Activated effector memory CD4-positive, alpha-beta T cell treated with anti-CD3 and anti-CD28 coated beads, Interleukin-2, amount 50 U/mL, for 16 hours (primary cell): ENCODE measurements at places on chromosomes 1 and 21.

DNA sequence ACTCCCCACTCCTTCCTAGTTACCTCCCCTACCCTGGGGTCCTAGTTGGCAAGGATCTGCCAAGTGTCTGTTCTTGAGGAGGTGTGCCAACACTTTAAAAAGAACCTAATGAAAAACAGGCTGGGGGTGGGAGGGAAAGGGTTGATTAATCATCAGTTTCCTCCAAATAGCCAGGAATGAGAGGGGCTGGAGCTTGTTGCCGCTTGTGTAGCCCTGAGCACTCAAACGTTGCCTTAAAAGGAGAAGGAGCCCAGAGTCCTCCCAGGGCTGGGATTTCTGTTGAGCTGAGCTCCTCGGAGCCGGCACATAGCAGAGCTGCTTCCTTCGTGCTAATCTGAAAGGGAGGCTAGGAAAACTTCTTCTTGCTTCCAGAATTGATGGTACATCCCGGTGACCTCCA lies 15.9 kb downstream of the SHISA4 start:
- DNase-seq: no peak

DNA sequence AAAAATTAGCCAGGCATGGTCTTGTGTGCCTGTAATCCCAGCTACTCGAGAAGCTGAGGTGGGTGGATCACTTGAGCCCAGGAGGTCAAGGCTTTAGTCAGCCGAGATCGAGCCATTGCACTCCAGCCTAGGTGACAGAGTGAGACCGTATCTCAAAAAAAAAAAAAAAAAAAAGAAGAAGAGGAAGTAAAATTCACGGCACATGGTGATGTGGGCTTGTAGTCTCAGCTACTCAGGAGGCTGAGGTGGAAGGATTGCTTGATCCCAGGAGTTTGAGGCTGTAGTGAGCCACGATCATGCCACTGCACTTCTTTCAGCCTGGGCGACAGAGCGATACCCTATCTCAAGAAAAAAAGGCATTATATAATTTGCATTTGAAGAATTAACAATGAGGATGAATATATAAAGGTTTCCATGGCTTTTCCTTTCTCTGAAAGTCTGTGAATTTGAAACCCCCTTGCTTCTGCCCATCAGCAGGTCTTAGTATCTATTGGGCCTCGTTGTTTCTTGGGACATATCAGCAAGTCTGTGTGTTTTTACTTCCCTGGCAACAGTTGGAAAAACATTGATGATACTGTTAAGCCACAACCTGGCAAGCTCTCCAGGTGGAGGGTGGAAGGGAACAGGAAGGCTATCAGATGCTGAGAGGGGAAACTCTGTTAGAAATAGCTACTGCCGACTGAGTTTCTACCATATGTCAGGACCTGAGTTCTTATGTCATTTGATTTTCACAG lies 4.6 kb upstream of the PLA2G2D start:
- no peak for DNase-seq

GRCh38 chr1:37948841-37949240 lies 2.0 kb upstream of the INPP5B start:
- peak; percentile 25 for DNase-seq

DNA sequence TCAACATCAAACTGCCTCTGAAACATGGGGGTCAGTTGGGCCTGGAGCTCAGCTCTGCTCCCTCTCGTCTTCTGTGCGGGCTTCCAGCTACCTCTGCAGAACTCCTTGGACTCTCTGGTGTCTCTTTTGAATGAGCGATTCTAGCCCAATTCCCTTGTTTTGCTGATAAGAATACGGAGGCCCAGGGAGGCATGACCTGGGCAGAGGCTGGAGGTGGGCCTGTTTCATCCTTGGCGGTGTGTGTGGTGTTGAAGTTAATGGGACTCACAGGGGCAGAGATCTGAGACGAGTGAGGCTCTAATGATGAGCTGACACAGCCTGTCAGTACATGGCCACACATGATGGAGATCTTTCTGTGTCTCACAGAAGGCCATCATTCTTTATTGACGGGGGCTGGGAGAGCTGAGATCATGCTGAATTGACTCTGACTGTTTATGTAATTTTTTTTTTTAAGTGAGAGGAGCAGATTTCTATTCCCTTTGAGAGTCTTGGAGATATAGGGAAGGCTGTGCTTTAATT lies 134.5 kb downstream of the URB2 start:
- no peak for DNase-seq

- DNase-seq: no peak
Measured at GRCh38 chr1:78987042-78987441, 19.5 kb downstream of the ADGRL4 start.

DNA sequence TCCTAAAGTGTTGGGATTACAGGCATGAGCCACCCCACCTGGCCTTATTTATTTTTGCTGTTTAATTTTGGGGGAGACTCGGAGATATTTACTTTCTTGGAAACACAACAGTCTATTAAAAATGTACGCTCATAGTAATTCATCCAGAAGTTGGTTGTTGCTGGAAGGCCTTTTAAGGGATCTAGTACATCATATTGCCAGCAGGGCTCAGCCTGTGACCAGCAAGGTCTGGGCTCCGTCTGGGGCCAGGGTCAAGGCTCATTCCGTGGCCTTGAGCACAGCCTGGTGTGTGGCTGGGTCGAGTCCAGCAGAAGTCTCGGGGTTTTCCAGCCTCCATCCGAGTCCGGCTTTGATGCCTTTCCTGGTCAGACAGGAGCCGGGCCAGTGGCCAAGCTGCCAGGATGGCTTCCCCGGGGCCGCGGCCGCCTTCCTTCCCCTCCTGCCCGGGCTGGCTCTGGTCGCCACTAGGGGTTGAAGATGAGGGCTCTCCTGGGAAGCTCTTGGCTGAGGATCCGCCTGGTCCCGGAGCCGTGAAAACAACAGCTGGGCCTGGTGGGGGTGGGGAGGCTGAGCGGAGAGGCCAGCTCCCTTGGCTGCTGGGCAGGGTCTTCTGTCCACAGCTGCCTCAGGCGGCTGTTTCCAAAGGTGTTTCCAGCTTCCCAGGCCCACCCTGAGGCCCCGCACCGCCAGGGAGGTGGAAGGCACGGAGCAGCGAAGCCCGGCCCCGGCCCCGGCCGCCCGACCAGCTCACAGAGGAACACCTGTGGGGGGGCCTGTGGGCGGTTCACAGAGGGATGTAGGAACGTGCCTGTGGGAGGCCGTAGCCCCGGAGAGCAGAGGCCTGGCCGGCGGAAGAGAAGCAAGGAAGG lies 5.1 kb upstream of the VWA1 start:
- DNase-seq: no peak

DNA sequence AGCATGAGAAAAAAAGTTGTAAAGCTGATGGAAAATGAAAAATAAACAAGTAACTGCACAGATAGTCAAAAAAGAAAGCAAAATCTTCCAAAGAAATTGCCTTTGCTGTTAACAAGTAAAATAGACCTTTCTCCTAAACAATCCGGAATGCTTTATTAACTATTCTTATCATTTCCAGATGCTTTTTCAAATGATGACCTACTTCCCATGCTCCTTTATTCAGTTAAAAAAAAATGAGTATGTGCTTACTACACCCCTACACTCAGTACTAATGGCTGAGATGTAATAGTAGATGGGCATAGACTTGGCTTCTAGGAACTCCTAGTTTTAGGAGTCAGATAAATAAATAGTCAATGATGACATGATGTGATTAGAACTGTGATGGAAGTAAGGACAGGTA lies 108.5 kb downstream of the NIBAN1 start:
- no peak for DNase-seq

- no peak for DNase-seq
Measured at GRCh38 chr1:192147696-192148095, 10.6 kb upstream of the RGS18 start.

GRCh38 chr1:104172243-104172681 lies 422.6 kb downstream of the AMY1C start:
- DNase-seq: no peak

- DNase-seq: no peak
Measured at GRCh38 chr1:241598249-241598648, 41.9 kb downstream of the CHML start.

DNA sequence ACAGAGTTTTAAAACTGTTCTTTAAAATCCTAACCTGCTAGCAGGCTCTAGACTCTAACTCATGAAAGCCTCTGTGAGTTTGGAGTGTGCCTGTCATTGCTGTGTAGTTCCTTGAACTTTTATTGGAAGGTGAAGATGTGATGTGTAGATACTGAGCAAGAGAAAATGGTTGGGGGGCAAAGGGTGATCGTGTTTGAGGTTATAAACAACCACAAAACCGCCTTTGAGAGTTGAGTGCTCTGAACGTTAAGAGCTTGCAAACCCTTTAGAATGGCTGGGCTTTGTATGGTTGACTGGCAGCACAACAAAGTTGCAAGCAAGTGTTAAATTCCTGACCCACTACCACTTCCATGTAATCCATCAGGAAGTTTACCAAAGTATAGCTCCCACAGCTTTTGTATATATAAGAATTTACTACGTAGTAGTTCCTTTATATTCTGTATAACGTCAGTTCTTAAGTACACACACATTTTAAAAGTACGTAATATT lies 19.6 kb downstream of the BACE2 start:
- no peak for DNase-seq

DNA sequence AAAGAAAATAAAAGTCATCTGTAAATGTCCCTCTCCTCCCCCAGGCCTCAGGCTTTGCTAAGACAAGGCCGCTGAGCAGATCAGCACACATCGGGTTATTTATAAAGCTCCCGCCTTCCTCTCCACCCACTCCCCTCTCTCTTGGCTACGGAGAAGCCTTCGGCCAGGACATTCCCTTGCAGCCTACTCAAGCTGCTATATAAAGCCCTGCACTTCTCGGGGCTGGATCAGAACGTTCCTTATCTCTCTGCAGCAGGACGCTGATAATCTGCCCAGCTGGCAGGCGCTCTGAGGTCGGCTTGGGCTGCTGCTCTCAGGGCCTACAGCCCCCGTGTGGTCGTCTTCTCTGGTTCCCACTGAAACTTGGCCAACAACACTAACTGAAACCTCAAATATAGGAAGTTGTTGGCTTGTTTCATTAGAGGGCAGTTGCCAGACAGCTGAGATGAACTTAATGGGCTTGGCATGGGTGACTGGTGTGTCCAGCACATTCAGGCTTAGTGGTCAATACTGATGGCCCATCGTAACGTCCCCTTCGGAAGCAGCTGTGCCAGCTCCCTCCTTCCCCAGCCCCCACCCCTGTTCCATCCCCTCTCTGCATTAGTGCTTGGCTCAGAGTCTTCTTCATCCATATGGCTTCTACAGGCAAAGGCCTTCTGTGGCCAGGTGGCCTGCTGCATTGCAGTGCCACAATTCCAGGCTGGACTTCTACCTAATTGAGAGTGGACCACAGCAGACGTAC lies 64.6 kb downstream of the IER5 start:
- DNase-seq: no peak

DNA sequence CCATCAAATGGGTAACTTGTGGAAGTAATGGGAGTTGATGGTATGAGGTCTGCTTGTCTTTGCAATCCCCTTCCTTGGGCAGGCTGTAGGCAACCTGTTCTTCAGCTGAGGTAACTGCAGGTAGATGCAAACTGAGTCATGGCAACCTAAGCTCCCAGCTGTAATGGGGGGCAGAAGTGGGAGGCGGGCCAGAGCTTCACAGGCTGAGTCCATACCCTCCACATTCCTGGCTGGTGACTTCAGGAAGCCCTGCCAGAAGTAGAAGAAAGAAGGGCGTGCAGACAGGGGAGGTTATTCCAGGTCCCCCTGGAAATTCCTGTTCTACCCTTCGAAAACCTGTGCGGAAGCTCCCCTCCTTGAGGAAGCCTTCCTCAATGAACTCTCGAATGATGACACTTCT lies 44.9 kb downstream of the ARHGEF11 start:
- no peak for DNase-seq

- no peak for DNase-seq
Measured at GRCh38 chr1:32764826-32765569, 52.2 kb downstream of the YARS1 start.

DNA sequence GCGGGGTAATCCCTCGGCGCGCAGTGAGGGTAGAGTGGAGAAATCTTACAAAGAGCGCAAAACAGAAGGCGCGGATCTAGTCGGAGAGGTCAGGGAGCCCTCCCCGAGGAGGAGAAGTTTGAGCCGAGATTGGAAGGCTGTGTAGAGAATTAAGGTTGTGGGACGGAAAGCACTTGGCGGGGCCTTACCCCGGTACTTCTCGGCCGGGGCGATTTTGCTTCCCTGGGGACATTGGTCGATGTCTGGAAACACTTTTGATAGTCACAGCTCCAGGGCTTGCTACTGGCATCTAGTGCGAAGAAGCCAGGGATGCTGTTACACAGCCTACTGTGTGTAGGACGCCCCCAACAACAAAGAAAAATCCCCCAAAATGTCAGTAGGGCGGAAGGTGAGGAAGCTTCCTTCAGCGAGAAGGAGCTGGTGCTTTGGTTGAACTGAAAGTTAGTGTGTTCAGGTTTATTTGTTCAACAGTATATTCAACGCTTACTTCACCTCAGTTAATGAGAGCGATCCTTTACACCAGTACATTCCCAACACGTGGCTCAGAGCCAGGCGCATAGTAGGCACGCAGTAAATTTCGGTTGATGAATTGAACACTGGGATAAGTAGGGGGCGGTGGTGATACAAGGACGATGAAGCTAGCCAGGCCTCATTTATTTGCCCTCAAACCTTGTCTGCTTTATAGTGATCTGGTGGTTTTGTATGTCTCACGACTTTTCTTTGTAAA lies 807 bp downstream of the CEP85 start:
- no peak for DNase-seq

DNA sequence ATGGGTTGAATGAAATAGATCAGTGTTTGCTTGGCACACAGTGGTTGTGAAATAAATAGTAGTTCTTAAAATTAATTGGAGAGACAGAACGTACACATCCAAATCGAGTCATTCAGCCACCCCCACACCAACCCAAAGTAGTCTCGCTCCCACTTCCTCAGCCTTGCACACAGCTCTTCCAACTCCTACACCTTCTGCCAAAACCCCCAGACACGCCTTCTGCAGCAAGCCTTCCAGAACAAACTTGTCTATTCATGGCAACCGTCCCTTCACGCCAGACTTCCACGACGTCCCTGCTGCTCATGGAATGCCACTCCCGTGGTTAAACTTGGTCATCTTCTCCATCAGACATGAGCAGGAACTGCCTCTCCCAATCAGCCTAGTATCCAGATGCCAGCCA lies 37.5 kb upstream of the RD3 start:
- DNase-seq: no peak

DNA sequence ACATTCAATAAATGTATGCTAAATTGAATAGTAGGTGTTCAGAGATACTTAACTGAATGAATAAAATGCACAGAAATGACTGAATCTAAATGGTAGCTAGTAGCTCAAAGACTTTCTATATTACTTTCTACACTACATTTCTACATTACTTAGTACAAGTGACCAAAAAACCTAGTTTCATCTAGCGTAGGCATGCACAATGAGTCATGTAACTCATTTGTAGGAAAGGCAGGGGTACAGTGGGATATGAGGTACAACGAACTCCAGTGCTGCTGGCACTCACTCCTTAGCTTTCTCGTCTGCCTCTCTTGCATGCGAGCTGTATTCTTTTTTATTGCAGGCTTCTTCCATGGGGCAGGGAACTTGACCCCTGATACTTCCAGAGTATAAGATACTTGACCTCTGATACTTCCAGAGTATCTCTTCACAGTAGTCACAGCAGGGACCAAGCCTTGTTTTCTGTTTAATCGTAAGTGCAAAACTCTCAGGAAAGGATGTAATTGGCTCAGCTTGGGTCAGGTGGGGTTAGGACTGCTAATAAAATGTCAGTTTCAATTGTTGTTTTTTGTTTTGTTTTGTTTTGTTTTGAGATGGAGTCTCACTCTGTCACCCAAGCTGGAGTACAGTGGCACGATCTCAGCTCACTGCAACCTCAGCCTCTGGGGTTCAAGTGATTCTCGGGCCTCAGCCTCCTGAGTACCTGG lies 4.9 kb upstream of the ATP2B4 start:
- no peak for DNase-seq

GRCh38 chr1:9376886-9377333 lies 84.2 kb downstream of the SPSB1 start:
- DNase-seq: no peak

- no peak for DNase-seq
Measured at GRCh38 chr21:37223804-37224345, 43.3 kb downstream of the VPS26C start.
